ENCODE measurements at places on chromosomes 16 and 17.

DNA sequence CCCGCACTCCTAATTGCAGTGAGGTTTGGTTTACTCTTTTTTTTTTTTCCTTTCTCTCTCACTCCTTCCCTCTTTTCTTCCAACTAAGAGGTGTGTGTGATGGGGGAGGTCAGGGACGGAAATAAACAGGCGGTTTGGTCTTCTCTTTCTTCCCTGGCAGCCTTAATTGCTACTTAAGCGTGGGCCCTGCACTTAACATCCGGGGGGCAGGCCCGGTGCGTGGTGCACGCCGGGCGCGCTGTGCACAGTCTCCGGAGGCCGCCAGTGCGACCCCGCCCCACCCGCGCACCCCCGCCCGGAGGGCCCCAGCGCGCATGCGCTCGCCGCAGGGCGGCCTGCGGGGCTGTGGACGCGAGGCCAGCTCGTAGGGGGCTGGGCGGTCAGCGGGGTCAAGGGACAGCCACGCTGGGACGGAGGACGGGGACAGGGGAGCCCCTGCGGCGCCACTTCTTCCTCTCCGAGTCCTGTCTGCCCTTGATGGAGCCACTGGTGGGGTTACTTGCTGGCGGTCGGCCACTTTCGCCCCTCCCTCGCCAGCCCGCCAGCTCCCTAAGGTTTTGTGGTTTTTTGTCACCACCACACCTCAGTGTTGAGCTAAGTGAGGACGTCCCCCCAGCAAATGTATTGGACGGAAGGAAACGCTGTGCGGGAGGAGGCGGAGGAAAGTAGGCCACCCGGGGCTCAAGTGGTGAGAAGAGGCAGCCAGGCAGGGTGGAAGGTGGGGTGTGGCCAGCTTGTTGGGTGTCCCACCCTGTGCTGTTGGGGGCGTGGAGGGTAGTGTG, 120.9 kb downstream of the MRM1 start:
- DNase-seq = peak; percentile 32

GRCh38 chr17:78557598-78558039, 19.6 kb downstream of the DNAH17 start:
- DNase-seq = no peak

DNA sequence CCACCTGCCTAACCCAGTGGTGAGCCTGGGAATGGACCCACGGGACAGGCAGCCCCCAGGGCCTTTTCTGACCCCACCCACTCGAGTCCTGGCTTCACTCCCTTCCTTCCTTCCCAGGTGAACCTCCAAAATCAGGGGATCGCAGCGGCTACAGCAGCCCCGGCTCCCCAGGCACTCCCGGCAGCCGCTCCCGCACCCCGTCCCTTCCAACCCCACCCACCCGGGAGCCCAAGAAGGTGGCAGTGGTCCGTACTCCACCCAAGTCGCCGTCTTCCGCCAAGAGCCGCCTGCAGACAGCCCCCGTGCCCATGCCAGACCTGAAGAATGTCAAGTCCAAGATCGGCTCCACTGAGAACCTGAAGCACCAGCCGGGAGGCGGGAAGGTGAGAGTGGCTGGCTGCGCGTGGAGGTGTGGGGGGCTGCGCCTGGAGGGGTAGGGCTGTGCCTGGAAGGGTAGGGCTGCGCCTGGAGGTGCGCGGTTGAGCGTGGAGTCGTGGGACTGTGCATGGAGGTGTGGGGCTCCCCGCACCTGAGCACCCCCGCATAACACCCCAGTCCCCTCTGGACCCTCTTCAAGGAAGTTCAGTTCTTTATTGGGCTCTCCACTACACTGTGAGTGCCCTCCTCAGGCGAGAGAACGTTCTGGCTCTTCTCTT, 2.6 kb upstream of the STH start:
- no peak for DNase-seq

DNA sequence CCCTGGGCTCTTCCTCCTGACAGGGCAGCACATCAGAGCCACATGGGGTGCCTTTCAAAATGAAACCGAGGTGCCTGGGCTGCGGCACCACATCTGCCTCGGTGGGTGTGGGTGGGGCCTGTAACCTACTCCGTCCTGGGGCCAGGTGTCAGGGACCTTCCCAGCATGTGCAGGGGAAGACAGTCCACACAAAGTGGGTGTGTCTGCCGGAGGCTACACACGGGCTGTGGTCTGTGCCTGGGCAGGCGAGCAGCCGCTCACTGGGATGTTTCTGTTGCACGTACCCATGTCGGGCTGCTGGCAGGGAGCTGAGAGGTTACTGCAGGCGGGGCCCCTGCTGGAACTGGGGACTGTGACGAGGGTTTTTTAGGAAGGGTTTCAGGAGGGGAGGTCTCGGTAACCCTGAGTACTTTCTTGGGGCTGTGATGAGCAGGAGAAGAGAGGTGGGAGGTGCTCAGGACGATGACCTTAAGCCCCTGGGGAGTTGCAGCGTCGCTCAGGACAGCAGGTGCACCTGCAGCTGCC, 351.2 kb downstream of the SEC14L1 start:
- DNase-seq = no peak

DNA sequence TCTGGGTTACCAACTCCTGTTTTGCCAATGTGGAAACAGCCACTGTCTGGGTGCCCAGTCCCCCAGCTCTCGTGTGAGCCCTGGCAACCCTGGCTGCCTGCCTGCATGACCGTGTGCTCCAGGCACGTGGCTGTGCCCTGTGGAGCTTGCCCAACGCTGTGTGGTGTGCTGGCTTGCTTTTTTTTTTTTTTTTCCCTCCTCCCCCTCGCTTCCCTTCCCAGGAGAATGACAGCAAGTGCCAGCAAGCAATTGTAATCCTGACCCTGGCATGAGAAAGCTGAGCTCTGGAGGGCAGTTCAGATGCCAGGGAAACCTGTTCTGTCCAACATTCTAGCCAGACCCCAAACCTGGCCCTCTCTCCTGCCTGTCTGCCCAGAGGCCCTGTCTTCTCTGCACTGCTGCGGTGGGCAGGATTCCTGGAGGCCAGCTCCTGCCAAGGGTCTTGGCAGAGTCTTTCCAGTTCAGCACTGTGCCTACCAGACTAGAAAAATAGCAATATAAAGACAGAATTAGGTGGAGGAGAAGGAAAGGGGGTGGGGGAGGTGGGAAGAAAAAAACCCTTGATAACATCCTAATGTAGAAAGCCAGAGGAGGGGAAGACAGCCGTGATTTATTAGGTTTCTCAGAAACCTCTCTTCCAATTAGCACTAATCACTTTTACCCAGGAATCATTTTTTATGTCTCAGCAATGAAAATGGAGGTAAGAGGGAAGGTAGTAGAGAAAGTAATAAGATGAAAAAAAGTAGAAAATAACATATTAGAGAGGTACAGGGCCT, 9.0 kb downstream of the HLF start:
- no peak for DNase-seq

- no peak for DNase-seq
Observed at GRCh38 chr17:22703204-22703603, 1010.9 kb downstream of the KCNJ18 start.

DNA sequence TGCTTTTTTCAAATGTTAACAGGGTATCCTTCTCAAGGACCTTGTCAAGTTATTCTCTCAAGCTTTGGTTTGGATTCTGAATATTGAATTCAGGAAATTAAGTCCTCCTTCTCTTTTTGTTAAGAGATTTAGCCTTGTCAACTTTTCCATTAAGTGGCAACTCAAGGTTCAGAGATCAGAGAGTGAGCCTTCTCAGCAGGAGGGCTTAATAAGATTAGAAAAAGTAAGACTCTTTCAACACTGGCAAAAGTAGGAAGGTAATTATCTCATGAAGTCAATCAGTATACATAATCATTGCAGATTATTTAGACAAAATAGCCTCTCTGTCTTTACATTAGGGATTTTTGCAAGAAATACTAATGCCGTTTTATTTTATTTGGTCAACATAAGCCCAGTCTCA, 330.7 kb downstream of the KIF2B start:
- DNase-seq = no peak

DNA sequence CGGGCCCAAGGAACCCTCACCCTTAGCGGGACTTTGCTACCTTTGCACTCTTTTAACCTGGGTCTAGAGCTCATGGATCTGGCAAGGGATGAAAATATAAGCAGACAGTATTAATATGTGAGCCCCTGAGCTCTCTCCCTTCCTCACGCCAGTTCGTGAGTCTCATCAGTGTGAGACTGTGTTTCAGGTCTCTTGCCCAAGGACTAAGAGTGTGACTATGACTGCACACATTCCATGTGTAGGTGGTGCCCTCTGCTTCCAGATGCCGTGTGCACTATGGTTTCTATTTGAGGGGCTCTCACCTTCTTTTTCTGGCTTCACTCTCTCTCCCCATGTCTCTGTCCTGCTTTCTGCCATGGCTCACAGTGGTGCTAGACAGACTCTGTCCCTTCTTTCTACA, 40.5 kb downstream of the DHRS7B start:
- DNase-seq = no peak

DNA sequence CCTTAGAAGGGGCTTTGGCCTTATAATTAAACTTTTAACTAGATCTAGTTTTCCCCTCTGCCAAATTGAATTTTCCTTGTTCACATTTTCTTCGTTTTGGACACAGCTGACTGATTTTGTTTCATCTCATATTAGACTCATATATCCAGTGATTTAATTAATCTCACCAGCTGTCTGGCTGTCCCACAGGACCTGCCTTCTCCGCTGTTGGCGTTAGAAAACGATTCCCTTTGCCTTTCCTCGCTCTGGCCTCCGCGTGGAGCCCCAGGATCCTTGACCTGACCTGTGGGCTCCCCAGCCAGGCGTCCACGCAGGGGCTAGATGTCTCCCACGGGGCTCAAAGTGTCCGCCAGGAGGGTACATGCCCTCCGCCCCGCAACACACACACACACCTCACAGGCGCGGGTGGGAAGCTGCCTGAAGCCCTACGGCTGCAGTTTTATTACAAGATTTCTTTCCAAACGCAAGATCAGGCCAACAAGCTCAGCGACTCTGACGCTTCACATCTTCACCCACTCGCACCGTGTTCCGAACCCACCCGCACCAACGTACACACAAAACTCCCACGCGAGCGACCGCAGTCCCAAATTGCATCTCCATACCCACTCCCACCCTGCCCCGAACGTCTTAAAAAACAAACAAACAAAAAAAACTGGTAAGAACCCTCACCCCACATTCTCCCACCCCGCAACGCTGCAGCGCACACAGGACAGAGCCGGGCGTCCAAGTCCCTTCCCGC, 1.1 kb downstream of the RPRML start:
- no peak for DNase-seq

DNA sequence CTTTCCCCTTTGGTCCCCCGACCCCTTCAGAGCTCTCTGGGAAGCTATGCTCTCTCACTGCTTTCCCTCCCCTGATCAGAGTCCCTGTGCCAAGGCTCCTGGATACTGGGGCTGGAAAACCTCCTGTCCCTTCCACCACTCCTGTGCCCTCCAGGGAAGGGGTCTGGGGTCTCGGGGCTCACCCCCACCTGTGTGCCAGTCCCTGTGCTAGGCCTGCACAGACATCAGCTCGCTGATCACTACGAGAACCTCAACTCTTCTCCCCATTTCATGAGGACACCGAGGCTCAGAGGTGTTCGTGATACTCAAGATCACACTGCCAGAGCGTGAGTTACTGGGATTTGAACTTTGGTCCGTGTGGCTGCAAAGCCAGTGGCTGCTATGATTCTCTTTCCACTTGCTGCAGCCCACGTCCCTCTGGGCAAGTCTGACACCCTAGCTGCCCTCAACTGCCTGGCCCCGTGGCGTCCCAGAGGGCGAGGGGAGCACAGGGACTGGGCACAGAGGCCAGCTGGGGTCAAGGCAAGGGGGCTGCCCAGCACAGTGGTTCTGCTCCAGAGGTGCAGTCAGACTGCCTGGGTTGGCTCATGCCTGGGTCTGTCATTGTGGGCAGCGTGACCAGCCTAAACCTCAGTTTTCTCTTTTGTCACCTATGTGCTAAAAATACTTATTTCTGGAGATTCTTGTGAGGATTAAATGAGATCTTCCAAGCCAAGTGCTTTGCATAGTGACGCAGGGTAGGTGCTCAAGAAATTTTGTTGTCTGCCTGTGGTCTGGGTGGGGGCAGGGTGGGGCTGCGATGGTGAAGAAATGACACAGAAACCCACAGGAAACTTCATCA, 43.8 kb upstream of the TOB1 start:
- DNase-seq = peak; percentile 73

All from bone marrow (tissue), 2 donors.